ENCODE measurements at places on chromosomes 4 and X.
A peak's percentile ranks its signal among the peaks of the same experiment; 100 is the strongest.

GRCh38 chr4:40238008-40238699 lies 41.3 kb downstream of the RHOH start:
- ATAC-seq: no peak

DNA sequence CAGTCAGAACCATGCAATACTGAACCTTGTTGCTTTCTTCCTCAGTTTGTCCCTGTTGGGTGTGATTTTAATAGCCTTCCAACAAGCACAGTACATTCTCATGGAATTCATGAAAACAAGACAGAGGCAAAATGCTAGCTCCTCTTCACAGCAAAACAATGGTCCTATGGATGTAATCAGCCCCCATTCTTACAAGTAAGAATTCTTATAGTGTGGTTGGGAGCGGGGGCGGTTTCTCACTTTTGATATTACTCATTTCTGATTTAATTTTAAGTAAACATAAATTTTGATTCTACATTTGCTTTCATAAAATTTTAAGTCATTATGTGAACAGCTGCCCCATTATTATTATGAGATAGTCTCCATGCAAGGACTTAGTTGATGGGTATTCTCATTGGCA lies 80.8 kb upstream of the TLR2 start:
- ATAC-seq: no peak

DNA sequence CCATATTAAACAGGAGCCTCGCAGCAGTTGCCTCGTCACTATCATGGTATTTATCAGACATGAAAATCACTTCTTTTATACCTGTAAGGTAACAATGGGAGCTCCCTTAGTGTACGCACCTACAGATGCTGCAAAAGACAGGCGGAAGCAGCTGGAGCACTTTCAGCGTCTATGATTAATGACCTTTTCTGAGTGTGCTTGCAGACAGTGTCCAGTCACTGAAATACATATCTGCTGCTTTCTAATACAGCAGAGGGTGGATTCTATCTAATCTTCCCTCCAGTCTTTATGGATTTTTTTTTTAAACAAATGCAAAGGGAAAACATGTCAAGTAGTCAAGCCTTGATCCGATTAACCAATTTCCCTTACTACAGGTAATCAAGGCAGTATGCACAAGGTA lies 24.1 kb downstream of the DCTD start:
- peak; percentile 34 for ATAC-seq

- ATAC-seq: no peak
Observed at GRCh38 chrX:135114392-135114791, 5.9 kb downstream of the ETDB start.

GRCh38 chr4:54400188-54400587 lies 171.1 kb downstream of the PDGFRA start:
- no peak for ATAC-seq

DNA sequence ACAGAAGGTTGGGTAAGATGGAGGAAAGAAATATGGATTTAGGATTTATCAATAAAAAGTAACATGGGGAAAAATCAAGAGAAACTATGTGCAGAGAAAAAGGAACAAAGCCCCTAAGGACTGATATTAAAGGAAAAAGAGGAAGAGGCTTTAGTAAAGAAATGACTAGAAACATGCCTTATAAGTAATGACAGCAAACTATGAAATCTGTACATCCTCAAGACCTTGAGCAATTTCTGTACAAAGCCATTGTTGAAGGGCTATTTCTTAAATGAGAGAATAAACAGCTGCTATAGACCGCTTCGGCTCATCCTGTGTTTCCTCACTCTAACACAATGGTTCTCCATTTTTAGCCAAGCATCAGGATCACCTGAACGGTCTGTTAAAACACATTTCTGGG lies 180.3 kb upstream of the ATOH1 start:
- ATAC-seq: no peak

- ATAC-seq: no peak
Observed at GRCh38 chr4:127579821-127580220, 52.9 kb upstream of the INTU start.

DNA sequence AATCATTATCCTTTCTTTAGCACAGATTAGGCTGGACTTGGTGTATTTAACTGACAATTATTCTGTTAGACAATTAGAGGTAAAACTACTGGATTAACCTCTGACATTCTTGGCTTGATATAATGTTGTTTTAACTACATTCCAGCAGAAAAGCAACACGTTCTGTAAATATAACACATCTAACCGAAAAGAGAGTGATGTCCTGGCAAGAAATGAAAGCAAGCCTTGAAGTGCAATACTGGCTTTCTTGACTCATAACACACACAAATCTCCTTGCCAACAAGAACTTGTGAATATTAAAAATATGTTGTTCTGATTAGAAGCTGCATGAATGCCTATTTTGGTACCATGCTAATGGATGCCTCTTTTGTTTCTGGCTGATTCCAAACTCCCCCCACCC lies 76.4 kb downstream of the EFHC2 start:
- ATAC-seq: no peak

DNA sequence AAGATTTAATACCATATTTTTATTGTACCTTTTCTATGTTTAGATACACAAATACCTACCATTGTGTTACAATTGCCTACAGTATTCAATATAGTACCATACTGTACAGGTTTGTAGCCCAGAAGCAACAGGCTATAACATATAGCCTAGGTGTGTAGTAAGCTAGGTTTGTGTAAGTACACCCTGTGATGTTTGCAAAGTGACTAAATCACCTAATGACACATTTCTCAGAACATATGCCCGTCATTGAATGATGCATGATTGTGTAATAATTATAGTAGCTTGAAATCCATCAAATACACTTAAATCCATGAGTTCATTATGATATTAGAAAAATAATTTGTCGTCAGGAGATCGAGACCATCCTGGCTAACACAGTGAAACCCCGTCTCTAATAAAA lies 30.8 kb downstream of the GAB3 start:
- no peak for ATAC-seq

DNA sequence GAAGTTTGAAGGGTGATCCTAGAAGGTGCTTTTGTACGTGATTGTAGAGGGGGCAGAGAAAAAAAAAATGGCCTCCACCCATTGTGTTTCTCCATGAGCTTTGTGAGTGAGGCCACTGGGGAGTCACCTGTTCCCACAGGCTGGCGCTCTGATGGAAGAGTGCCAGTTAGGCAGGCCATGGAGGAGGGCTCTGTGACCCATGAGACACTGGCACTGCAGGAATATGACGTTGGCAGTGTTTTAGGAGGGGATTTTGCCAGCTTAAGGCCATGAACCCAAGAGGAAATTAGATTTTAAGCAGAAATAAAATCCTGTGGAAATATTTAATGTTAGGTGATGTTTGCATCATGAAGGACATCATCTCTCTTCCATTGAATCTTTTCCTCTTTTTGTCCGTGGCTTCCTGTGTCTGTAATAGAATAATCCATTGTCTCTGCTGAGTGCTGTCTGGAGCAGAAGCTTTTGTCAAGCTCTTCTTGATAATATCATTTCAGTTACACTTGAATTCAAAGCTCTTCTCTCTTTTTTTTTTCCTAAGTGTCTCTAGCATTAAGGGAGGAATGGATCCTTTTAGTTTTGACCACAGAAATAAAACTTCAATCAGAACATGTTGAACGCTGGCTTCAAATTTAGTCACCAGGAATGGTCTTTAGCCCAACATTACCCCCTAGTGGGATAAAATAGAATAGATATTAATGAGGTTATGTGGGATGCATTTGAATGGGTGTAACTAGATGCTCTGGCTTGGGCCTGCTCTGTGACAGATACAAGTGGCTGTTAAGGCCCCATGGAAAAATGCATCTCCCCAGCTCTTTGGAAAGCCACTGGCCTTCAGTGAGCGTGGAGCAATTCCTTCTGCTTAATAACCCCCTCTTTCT lies 41.0 kb upstream of the UCP1 start:
- ATAC-seq: peak; percentile 95

DNA sequence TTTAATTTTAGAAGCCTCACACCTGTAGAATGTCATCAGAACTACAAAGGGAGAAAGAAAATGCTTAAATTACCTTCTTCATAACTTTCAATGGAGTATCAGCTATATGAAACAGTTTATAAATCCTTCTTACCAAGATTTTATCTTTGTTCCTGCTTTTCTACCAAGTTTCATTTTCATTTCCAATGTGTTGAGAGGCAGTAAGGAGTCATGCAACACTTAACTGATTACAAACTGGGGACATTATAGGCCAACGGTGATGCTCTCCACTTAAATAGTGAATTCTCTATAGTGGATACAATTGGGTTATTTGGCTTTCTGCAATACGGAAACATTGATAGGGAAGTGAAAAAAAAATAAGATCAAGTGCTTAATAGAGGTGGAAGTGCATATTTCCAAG lies 145.2 kb upstream of the FTHL17 start:
- ATAC-seq: no peak

- ATAC-seq: no peak
Observed at GRCh38 chrX:23802431-23802830, 19.5 kb downstream of the SAT1 start.

DNA sequence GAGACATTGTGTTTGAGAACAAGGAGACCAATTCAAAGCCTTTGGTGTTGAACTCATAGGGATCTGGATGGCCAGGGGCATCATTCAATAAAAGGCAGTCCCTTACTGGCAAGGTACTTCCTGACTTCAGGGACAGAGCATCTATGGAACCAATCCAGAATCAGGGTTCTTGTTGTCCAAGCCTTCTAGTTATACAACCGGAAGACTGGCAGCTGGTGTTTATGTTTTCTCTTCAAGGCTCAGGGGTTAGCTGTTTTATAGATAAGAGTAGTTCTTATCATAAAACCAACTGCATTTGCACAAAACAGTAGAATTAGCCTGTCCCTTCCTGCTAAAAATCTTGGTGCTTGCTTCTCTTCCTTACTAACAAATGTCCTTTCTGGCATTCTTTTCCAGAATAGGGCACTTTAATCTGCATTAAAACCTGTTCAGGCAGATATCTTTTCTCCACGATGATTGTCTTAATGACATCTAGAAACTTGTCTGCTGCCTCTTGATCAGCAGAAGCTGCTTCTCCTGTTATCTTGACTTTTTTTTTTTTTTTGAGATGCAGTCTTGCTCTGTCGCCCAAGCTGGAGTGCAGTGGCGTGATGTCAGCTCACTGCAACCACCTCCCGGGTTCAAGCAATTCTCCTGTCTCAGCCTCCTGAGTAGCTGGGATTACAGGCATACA lies 38.4 kb upstream of the ARHGEF6 start:
- no peak for ATAC-seq

DNA sequence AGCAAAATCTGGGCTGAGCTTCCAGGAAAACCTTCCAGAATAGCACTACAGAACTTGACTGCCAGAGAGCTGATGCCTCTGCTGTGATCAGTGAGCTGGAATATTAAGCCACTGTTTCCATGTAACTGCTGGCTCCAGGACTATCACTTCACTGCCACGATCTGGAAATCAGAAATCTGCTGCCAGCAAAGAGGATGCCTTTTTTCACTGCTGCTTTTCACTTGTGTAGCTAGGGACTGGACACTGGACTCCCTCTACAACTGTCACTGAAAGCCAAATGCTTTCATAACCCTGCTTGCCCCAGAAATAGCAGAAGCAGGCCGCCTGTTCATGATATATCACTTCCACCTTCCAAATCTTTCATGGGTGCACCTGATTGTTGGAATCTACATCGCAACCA lies 9.4 kb upstream of the AP1S2 start:
- ATAC-seq: no peak
